T-helper 9 cell (primary cell): ENCODE measurements at places on chromosomes 6 and 20.
A peak's percentile ranks its signal among the peaks of the same experiment; 100 is the strongest.

DNA sequence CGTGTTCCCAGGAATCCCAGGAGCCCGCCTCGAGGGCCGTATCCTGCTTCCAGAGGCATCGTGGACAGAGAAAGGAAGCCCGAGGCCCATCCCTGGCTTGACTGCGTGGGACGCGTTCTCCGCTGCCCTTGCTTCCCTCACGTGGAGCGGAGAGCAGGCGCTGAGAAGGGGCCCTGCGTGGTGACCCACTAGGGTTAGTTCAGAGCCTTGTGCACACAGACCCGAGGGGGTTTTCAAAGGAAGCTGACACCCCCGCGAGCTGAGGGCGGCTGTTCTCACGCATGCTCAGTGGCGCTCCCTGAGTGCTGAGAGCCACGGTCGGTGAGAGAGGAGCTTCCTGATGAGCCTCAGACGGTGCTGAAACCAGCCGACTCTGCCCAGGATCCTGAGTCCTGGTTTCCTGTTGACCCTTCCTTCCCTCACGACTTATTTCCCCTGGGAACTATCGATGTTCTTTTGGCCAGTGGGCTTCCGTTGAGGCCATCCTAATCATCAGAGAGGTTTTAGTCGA, 28.9 kb upstream of the CCR6 start:
- peak; percentile 67 for DNase-seq

DNA sequence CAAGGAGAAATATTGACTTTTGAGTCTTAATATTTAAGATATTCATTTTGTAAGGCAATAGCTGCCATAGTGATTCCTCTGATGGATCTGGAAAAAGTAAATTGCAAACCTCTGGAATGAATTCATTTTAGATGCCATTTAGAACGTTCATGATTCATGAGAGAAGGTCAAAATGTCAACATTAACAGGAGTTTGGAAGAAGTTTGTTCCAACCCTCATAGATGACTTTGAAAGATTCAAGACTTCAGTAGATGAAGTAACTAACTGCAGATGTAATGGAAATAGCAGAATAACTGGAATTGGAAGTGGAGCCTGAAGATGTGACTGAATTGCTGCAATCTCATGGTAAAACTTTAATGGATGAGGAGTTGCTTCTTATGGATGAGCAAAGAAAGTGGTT, 100.9 kb upstream of the CCN2 start:
- DNase-seq: no peak

- peak; percentile 75 for DNase-seq
Measured at GRCh38 chr6:24721461-24722215, 2.7 kb upstream of the C6orf62 start.

DNA sequence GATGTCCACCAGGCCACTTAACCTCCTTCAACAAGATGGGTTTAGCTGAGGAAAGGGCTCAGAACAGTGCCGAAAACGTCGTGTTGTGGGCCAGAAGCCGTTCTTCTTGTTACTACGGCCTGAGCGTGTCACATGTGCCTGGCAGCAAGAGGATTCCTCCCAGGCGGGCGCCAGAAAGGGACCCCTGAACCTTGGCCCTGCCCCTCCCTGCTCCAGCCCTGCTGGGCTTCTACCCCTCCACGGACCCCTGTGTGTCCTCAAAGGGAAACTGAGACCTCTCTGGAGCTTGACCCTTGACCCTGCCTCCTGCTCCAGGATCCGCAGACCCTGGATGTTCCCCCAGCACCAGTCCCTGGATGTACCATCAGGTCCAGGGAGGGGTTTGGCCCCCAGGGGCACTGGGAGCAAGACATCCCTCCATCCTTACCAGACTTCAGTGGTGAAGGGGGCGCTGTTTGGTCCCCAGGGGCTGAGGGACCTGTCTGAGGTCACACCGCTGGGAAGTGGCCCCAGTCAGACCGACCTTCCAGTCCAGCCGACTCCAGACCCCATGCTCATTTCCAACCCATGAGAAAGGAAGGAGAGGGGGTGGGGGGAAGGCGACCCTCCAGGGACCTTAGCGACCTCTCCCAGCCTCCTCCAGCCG, 10.1 kb downstream of the HRH3 start:
- no peak for DNase-seq

DNA sequence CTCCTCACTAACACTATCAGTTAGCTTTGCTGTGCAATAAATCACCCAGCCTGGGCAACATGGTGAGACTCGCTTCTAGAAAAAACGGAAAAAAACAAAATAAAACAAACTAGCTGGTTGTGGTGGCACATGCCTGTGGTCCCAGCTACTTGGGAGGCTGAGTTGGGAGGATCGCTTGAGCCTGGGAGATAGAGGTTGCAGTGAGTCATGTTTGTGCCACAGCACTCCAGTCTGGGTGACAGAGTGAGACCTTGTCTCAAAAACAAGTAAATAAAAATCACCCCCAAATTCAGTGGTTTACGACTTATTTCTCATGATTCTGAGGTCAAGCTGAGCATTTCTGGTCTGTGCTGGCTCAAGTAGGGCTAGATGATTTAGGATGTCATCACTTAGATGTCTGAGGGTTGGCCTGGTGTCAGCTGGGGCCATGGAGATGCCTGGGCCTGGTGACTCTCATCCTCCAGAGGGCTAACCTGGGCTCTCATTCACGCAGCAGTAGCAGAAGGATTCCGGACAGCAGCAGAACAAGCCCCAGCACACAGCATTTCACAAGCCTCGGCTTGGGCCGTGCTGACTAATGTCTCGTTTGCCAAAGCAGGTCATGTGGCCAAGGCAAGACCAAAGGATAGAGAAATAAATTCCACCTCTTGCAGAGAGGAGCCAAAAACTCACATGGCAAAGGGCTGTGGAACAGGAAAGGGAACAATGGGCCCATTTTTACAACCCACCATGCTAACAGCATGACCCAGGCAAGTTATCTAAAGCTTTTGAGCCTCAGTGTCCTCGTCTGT, 32.5 kb downstream of the MGME1 start:
- no peak for DNase-seq

DNA sequence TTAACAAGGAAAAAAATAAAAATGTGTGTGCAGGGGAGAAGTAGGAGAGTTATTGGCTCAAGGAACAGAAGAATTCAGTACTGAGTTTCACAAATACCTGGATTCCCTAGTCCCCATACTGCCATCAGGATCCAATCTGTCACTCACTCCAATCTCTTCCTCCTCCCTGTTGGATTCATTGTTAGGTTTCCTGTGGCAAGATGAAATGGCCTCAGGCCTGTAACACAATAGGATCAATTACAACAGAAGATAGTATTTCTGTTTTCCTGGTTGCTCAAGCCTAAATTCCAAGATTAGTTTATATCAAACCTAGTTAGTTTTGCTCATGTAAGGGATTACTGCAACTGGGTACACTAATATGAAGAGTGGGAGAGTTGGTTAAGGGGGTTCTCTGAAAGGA, 24.4 kb downstream of the HCRTR2 start:
- DNase-seq: no peak

GRCh38 chr6:116773886-116774285, 8.4 kb upstream of the FAM162B start:
- no peak for DNase-seq

GRCh38 chr20:57391439-57392301, 474 bp downstream of the RBM38 start:
- no peak for DNase-seq

DNA sequence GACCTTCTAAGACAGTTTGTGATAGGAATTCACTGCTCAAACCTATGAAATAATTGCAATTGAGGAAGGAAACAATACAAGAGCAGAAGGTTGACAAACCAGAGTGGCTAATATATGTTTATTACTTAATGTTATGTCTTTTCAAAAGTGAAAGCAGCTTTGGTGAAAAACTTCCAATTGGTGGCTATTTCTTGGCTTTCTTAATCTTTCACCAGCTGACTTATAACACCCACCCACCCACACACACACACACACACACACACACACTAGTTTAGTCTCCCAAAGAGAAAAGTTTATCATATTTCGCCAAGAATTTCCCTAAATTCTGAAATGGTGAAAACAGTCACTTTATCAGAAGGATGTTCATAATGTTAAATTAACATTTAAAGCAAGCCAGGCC, 583.5 kb downstream of the EYS start:
- no peak for DNase-seq

- DNase-seq: no peak
Measured at GRCh38 chr6:154763650-154764049, 30.4 kb downstream of the SCAF8 start.

GRCh38 chr6:84086545-84087429, 53.2 kb downstream of the MRAP2 start:
- no peak for DNase-seq

GRCh38 chr6:162998777-162999176, 271.0 kb downstream of the PACRG start:
- DNase-seq: no peak

GRCh38 chr6:108559884-108560462, 744 bp upstream of the FOXO3 start:
- no peak for DNase-seq

- no peak for DNase-seq
Measured at GRCh38 chr6:34273242-34273805, 24.5 kb upstream of the SMIM29 start.

GRCh38 chr20:44089987-44090674, 96.9 kb downstream of the JPH2 start:
- DNase-seq: no peak

DNA sequence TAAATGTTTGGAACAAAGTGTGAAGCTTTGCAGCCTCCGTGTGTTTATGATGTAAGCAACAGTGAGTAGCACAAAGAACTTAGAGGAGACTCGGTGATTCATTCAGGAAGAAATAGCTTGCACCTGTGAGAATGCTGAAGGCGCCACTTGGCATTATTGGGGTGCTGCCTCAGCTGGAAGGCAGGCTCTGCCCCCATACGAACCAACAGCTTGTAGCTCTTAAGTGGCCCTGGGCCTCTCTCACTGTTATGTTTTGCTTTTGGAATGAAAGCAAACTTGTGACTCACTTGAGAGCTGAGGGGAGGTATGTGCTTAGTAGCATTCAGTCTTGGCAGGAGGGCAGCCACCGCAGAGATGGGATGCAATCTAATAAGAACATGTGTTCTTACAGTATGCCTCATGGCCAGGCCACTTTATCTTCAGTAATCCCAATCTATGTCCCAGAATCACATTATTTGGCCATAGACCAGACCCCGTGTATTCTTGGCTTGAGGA, 310.7 kb downstream of the EYA4 start:
- no peak for DNase-seq

- peak; percentile 8 for DNase-seq
Measured at GRCh38 chr20:49276161-49276960, 1.5 kb downstream of the ZNFX1 start.

GRCh38 chr6:12403201-12403826, 113.2 kb downstream of the EDN1 start:
- no peak for DNase-seq

DNA sequence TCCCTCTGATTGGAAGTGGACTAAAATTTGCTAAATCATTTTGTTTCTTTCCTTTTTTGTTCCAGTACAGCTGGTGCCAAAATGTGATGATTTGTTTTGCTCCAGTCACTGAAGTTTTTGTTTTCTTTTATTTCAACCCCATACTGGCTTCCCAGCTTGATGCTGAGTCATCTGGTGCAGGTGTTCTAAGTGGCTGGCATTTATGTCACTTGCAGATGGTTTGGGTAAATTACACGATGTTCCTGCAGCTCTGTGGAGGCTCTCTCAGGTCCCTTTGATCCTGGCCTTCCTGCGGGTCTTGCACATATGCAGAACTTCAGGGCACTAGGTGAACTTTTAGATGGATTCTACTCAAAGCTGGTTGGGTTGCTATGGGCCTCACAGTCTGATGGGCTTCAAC, 577.7 kb downstream of the HAO1 start:
- DNase-seq: no peak

- DNase-seq: no peak
Measured at GRCh38 chr6:30122515-30122914, 9.6 kb upstream of the TRIM31 start.

DNA sequence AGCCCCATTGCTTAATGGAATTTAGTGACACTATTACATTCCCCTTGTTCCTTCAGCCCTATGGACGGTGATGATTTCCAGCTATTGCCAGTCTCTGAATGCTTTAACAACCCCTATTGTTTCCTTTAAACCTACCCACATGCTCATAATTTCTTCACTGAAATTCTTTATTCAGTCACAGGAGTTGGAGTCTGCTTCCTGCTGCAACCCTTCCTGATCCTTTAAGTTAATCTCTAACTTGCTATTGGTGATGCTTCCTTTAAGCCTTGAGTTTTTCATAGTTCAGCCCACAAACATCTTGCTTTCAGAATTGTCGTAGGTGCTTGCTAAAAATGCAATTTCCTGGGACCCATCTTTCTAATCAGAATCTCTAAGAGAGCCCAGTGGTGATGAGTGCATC, 66.3 kb upstream of the TNFAIP3 start:
- DNase-seq: no peak

- no peak for DNase-seq
Measured at GRCh38 chr6:50832912-50833311, 14.2 kb downstream of the TFAP2B start.

DNA sequence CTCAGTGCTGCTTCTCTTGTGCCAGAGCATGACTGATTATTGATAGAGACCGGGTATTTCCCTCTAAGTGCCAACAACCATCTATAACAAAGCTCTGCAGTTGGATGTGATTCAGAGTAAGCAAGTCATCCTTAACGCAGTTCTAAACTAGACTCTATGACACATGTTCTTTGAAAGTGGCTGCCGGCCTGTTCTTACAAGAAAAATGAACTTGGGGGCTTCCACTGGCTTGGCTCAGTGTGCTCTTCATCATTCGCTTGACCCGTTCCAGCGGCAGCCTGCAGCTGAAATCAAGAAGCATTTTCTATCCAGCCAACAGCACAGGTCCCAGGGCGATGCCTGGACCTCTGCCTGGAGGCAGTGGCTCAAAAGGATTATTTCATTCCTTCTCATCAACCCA, 29.8 kb downstream of the GFOD1 start:
- no peak for DNase-seq

DNA sequence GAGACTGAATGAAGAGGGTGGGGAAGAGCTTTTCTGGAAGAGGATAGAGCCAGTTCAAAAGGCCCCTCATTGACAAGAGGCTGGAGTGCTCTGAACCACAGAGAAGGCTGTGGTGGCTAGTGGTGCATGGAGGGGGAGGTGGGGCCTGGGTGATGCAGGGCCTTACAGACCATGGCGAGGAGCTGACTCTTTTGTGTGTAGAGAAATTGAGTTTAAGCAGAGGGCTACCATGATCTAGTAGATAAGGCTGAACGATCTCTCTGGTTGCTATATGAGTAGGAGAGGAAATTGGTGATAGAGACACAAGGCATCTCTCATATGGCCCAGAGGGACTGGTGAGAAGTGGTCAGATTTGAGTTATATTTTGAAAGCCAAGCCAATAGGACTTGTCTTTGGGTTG, 137.6 kb downstream of the UST start:
- no peak for DNase-seq

GRCh38 chr6:89254569-89254968, 37.4 kb upstream of the GABRR1 start:
- no peak for DNase-seq
